ENCODE measurements at places on chromosomes 2 and 18.

DNA sequence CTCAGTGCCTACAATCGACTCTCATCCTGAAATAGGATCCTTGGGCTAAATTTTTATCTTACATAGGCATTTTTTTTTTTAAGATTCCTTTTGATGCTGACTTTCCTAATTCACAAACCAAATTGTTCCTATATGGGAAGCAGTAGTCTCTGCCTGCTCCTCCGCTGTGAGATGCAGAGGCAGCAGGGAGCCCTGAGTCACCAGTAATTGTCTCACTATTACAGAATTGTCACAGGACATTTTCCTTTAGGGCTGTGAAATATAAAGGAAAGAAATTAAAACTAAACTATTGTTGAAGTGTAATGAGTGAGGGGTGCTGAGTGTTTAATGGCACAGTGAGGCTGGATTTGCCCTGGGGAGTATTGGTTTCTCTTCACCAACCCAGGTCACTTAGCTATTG, 63.8 kb downstream of the MYO3B start:
- DNase-seq = no peak

DNA sequence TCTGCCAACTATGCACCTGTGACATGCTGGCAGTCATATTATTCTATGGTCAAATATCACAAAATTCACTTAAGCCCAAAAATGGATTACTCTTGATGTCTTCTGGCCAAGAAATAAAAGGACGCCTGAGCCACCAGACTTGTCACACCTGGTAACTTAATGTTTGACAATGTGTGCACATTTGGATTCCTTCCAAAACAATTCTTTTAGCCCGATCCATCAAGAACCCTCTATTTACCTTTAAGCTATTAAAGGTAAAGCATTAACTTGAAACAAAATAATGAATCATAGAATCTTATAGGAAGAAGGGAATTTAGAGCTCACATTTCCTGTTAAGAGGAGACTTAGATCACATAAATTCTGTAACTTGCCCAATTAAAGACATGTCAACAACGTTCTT, 46.5 kb upstream of the NFU1 start:
- no peak for DNase-seq

- no peak for DNase-seq
These were observed 35.0 kb upstream of the SCLY start for GRCh38 chr2:238025741-238026360.

DNA sequence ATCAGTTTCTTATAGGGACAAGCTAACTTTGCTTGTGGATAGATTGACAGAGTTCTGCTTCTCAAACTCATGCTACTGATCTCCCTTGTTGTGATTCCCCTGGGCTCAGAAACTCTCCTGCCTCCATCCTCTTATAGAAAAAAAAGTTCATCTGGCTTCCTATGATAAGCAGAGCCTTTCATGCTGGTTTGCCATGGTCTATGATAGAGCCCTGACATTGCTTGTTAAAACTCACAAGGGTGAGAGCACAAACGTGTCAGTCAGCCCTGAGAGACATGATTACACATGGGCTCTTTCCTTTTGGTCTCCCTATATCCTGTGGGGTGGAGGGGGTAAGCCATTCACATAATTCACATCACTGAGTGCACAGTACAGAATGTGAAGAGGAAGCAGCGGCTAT, 121.8 kb downstream of the TDRD15 start:
- no peak for DNase-seq

DNA sequence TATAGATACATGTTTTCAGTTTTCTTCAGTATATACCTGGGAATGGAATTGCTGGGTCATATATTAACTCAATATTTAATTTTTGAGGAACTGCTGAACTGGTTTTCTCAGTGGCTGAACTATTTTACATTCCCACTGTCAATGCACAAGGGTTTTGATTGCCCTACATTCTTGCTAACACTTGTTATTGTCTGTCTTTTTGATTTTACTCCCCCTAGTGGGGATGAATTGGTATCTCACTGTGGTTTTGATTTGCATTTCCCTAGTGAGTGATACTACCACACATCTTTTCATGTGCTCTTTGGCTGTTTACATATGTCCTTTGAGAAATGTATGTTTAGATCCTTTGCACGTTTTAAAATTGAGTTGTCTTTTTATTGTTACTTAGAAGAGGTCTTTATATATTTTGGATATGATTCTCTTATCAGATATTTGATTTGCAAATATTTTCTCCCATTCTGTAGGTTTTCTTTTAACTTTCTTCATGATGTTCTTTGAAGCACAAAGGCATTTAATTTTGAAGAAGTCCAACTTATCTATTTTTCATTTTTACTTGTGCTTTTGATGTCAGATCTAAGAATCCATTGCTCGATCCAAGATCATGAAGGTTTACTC, 36.2 kb downstream of the ASB1 start:
- no peak for DNase-seq

GRCh38 chr2:194870974-194871535, 786.0 kb upstream of the SLC39A10 start:
- DNase-seq = no peak

GRCh38 chr18:75109319-75109691, 99.6 kb downstream of the PTGR3 start:
- DNase-seq = no peak

- no peak for DNase-seq
These were observed 75.3 kb downstream of the LRRFIP1 start for GRCh38 chr2:237702441-237703391.
